Urinary bladder (tissue), 4 donors: ENCODE measurements at places on chromosomes 13 and 19.

- DNase-seq: no peak
These were observed 294.8 kb downstream of the TSHZ3 start for GRCh38 chr19:31054430-31054829.

- DNase-seq: no peak
These were observed 40.3 kb downstream of the RASL11A start for GRCh38 chr13:27310946-27311345.

DNA sequence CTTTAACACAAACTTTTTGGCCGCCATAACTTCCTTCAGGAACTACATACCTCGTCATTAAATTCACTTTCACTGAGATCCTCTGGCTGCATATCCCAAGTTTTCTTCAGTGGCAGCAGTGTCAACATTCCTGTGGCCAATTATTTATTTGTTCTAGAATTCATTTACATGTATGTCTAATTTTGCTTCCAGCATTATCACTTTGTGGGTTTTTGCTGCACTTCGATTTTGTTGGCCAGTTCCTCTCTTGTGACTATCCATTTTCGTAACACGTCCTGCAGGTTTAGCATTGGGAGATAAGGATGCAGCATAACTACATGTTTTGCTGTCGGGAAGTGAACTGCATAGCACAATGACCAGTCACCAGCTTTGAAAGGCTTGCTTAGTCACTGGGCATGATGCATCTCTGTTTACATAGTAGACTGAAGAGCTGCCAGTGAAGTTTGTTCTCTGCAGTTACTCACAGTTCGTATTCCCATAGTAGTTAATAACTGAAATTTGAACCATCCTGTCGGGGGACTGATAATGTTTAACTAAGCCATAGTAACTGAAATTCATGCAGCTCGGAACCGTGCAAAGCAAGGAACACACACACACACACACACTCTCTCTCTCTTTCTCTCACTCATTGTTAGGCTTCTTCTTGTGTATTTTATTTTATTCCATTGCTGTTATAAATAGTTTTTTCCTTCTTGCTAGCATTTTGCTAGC, 28.3 kb downstream of the ZNF507 start:
- peak; percentile 61 for DNase-seq

GRCh38 chr19:1491114-1491848, at the start of gene REEP6:
Gene REEP6, plus strand, starts transcription at chr19:1491181. Its CDS starts 89 bp downstream, at chr19:1491270.
- DNase-seq: no peak

- no peak for DNase-seq
These were observed 60.1 kb upstream of the F7 start for GRCh38 chr13:113045251-113046127.

DNA sequence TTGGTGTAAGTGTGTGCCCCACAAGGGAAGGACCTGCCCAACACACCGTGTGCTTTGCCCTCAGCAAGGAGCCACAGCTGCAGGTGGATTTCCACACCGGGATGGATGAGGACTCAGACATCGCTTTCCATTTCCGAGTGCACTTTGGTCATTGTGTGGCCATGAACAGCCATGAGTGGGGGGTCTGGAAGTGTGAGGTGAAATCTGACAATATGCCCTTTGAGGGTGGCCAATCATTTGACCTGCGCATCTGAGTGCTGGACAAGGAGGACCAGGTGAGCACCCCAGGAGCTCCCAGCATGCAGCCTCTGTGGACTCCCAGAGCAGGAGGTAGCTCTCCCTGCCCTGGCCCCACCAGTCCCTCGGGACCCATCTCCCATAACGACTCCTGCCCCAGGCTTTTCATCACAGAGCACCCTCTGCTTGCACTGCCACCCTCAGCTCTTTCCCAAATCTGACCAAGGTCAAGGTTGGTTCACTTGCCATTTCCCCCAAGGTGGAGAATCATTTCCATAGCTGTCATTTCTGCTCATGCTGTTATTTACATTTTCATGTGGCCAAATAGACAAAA, 13.2 kb upstream of the EID2 start:
- DNase-seq: no peak

DNA sequence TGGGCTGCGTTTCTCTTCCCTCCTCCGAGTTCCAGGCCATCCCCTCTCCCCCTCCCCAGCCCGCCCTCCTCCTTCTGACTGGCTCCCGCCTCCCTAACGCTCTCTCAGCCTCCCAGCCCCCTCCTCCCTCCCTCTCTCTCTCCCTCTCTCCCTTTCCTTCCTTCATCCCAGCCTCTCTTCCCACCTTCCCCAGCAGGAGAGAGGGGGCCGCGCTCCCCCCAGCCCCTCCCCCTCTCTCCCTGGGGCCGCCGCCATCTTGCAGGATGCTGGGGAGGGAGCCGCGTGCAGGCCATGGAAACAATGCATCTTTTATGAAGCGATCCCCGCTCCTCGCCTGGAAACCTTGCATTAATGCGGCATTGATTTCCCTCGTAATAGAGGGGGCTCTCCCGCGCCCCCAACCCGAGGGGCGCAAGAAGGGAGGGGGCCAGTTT, 42.6 kb upstream of the ADGRL1 start:
- DNase-seq: peak; percentile 84
